Tibial nerve (tissue), 4 donors: ENCODE measurements at places on chromosomes 12 and 14. TPM values are rescaled to one million over a fixed set of nuclear protein-coding genes. Genes with fewer than 3 reads are reported as not detected.

Gene CLEC2B
- 17.8 TPM for total RNA-seq

DNA sequence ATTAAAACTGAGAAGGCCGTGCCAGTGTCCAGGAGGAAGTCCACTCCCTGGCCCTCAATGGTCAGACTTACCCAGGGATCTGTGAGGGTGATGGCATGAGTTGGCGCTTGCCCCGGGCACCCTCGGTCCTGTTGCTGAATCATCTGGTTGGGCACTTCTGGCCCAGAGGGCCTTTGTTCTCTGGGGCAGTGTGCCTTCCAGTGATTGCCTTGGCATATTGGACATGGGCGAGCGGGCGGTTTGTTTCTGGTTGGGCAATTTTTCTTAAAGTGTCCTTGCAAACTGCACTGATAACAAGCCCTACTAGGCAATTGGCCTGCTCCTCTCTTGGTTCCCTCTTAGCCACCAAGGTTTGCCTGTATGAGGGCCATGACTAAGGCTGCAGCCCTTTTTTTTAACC, 69.5 kb upstream of the ZDHHC17 start:
- no peaks in the 10 kb centered on the region for H3K4me1 ChIP-seq
- H3K27ac ChIP-seq: no peak overlapping the region
- no peaks in the 10 kb centered on the region for H3K36me3 ChIP-seq
- H3K27me3 ChIP-seq: no peaks in the 10 kb centered on the region
- no peak overlapping the region for H3K4me3 ChIP-seq
- no peak for DNase-seq

DNA sequence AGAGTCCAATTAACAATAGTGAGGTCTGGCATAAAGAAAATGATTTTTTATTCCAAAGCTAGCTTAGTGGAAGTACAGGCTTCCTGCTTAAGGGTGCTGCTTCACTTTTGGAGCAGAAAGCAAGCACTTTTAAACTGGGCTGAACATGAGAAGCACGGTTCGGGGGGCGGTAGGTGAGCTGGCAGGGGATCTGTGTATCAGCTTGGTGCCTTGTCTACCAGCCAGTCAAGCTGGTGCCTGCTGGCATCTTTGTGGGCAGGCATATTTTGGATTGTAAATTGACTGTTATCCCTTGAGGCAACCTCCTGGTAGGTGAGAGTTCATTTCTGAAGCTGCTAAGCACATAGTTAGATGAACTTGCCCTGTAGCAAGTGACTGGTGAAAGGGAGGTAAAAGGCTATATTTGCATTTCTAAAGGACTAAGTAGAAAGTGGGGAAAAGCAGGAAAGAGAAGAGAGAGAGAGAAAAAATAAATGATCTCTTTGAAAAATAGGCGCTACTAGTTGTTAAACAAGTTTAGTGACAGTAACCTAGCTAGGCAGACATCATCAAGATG, 121.1 kb upstream of the SYT10 start:
- no peaks in the 10 kb centered on the region for H3K4me1 ChIP-seq
- H3K36me3 ChIP-seq: no peaks in the 10 kb centered on the region

- no peaks in the 10 kb centered on the region for H3K27me3 ChIP-seq
- H3K4me3 ChIP-seq: no peak overlapping the region
- no peak for DNase-seq
- no peaks in the 10 kb centered on the region for H3K36me3 ChIP-seq
- H3K27ac ChIP-seq: no peak overlapping the region
Measured at GRCh38 chr12:11174022-11174421, 3.0 kb downstream of the SMIM10L1 start.

GRCh38 chr14:98489115-98489514, 782.9 kb downstream of the BCL11B start:
- no peaks in the 10 kb centered on the region for H3K4me1 ChIP-seq
- no peaks in the 10 kb centered on the region for H3K36me3 ChIP-seq
- H3K4me3 ChIP-seq: no peak overlapping the region
- H3K27me3 ChIP-seq: no peaks in the 10 kb centered on the region

- DNase-seq: no peak
- no peaks in the 10 kb centered on the region for H3K27me3 ChIP-seq
- no peaks in the 10 kb centered on the region for H3K4me1 ChIP-seq
- H3K27ac ChIP-seq: no peak overlapping the region
Measured at GRCh38 chr12:66549050-66549389, 129.9 kb downstream of the GRIP1 start.

DNA sequence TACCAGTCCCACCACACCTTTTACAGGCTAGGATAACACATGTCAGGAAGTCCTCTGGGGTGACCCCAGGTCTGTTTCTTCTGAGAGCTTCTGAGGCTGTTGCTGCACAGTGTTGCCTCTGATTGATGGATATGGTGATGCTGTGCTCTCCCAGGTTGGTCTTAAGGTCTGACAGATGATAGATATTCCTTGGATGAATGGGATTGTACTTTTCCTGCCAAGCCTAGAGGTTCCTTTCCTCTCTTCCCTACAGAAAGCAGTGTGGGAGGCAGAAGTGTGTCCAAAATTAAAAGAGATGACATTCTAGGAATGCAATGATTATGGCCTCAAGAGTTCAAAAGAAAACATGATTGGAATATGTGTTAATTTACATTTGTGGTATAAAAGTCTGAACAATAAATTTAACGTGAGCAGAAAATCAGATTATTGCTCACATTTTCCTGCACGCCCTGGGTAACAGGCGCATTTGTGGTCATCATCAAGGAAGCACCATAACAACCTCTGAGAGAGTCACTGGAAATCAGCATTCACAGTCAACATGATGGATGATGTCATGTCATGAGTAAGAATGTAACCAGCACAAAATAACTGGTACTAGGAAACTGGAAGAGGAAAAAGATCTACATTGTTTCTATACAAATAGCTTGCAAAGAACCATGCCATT, 73.7 kb downstream of the BBS10 start:
- no peaks in the 10 kb centered on the region for H3K36me3 ChIP-seq
- H3K27me3 ChIP-seq: no peaks in the 10 kb centered on the region
- H3K27ac ChIP-seq: no peak overlapping the region
- no peak for DNase-seq

GRCh38 chr14:84874436-84874835, 655.5 kb upstream of the FLRT2 start:
- no peaks in the 10 kb centered on the region for H3K4me1 ChIP-seq
- DNase-seq: no peak
- H3K4me3 ChIP-seq: no peak overlapping the region
- no peaks in the 10 kb centered on the region for H3K27me3 ChIP-seq

GRCh38 chr14:99242816-99243721, 28.9 kb downstream of the BCL11B start:
- no peaks in the 10 kb centered on the region for H3K4me1 ChIP-seq
- H3K4me3 ChIP-seq: no peak overlapping the region
- H3K27me3 ChIP-seq: no peaks in the 10 kb centered on the region
- no peak for DNase-seq
- H3K36me3 ChIP-seq: no peaks in the 10 kb centered on the region
- no peak overlapping the region for H3K27ac ChIP-seq

DNA sequence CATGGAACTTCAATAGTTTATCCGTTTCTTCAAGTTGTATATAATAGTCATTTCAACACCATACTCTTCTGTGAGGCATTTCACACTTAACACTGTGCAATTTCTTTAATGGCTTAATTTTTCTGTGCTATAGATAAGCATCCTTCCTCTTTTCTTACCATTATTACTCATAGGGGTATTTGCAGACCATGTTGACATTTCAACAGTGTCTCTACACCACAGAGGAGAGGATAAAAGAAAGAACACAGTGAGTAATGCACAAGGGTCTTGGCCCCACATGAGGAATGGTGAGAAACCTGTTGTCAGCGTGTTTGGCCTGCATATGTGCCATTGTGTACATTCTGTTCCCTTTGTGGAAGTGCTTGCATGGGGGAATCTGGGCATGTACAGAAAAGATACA, 421.5 kb upstream of the MDGA2 start:
- no peak overlapping the region for H3K4me3 ChIP-seq
- H3K27me3 ChIP-seq: no peaks in the 10 kb centered on the region
- no peak for DNase-seq
- H3K4me1 ChIP-seq: no peaks in the 10 kb centered on the region
